ENCODE measurements at places on chromosomes 12 and 14. TPM values are rescaled to one million over a fixed set of nuclear protein-coding genes. Genes with fewer than 3 reads are reported as not detected.

DNA sequence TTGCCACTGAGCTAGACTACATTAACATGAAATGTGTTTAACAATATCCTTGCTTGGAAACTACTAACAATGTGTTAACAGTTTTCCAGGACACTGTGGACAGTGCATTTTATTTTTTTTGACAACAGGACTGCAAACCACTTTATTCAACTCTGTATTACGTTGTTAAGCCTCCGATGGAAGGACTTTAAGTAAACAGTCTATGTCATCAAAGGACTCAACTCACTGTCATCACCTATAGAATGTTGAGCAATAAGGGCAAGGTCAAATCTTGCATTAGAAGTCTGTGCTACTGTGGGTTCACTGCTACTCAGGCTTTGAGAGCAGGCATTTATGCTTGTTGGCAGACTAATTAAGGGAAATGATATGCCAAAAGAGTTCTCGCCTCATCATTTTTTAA is 483.7 kb downstream of the FLRT2 start:
- no peak for DNase-seq

DNA sequence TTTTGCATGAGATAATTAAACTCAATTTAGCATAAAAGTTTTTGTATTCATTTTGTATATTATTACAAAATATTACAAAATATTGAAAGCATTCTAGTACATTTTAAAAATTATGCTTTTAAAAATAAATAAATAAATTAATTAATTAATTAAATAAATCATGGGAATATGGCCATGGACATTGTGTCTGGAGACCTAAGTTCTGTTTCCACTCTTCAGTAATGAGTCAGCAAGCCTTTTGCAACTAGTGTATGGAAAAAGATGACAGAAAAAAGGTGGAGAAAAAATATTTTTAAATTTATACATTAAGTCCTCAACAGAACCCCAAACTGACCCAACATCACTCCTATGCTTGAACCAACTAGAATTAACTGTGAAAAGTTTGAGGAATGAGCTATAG is 1187.5 kb upstream of the USP15 start:
- DNase-seq, result no peak

DNA sequence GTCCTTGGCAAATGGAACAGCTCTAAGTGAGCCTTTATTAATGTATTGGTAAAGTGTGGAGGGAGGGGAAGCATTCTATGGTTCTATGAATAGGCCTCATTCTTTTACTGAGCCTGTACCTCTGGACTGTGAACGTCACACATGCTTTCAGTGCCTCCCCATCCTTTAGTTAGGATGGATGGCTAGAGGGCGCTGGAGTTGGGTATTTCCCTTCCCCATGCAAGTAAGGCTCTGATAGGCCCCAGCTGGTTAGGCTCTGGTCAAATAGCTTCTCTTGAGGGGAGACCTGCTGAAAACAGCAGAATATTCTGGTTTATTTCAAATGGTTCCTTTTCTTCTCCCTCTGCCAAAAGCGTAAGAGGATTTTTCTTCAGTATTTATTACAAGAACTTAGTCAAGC is 860.9 kb upstream of the MDGA2 start:
- no peak for DNase-seq

GRCh38 chr14:69395929-69396328 is 2.2 kb downstream of the ERH start:
- DNase-seq, result no peak

DNA sequence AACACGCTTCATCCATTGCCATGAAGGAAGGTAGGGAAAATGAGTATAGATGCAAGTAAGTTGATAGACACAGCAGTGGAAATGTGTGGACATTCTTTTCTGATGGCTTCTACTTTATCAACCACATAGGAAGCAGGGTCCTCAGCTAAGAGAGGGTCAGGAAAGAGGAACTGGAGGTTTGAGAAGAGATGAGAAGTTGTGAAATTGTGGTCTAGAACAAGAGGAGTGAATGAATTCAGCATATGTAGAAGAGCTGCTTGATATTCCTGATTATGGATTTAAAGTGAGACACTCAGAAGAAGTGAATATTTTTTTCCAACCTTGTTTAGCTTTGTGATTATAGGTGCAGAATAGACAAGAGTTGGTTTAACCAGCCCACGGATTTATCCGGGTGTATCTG is 128.5 kb downstream of the SLC15A5 start:
- no peak for DNase-seq

GRCh38 chr14:103543140-103543539 is 14.1 kb downstream of the TRMT61A start:
- peak; percentile 34 for DNase-seq

SLC39A5 gene
- total RNA-seq, result not detected

AMN1 gene
- 16.7 TPM for total RNA-seq

KRT73 gene
- total RNA-seq, result not detected

SCN8A gene
- 0.22 TPM for total RNA-seq
